Upper lobe of right lung (tissue), 1 donor: ENCODE measurements at places on chromosomes 2 and 18. TPM values are rescaled to one million over a fixed set of nuclear protein-coding genes. Genes with fewer than 3 reads are reported as not detected.

GRCh38 chr18:35778850-35779627 is 193.4 kb upstream of the RMP24 start:
- no peak for DNase-seq

DNA sequence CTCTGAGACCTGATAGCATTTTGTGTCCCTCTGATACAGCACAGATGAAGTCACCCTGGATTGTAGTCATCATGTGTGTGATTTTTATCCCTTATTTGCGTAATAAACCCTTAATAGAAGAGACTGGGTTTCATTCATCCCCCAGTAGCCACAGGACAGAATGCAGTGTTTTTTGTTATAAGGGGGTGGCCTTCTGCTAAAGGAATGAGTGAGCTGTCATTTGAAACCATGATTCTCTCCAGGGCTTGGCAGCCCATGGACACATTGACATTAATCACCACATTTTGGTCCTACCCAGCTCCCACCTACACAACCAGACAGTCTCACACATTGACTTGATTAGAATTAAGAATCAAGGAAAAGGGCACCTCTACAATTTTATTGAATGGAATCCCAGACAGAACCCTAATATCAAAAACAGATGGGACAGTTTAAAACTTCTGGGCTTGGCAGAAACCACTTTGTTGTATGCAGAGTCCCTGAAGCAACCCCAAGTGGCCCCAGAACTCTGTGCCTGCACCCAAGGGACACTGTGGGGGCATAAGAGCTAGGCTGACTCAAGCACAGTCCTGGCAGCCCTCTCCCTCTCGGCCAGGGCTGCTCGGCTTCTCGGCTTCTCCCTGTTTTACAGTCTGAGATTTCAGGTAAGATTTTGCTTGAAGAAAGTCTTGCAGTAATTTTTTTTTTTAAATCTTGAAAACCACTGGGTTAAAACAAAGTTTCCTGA is 254.0 kb upstream of the SLC14A2 start:
- no peak for DNase-seq

- DNase-seq: no peak
Observed at GRCh38 chr2:234249873-234250272, 199.4 kb downstream of the SPP2 start.

- no peak for DNase-seq
Observed at GRCh38 chr18:24678107-24678506, 217.7 kb downstream of the HRH4 start.

DNA sequence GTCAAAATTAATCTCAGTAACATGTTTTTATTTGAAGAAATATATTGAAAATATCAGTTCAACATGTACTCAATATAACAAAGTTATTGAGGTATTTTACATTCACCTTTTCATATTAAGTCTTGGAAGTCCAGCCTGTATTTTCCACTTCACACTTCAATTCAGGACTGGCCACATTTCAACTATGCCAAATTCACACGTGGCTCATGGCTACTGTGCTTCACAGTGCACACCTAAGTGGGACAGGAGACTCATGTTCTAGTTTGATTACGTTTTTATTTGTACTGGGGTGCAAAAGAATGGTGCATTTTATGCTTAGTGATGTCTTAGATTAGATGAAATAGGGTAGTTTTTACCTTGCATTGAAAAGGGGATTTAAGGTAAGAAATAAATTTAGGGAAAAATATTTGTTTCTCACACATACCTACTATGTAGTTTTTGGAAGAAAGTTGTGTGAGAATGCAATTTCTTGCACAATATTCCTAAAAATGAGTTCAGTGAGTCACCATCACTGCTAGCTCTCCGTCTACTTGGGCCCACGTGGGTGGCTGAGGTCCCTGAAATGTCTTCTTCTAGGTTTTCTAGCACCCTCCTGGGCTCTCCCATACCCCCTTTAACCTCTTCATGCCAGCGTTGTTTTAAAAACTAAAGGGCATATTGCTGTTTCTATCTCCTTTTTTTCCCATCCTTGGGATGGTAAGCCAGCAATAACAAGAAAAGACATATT is 87.0 kb downstream of the ST6GAL2 start:
- DNase-seq: no peak

DNA sequence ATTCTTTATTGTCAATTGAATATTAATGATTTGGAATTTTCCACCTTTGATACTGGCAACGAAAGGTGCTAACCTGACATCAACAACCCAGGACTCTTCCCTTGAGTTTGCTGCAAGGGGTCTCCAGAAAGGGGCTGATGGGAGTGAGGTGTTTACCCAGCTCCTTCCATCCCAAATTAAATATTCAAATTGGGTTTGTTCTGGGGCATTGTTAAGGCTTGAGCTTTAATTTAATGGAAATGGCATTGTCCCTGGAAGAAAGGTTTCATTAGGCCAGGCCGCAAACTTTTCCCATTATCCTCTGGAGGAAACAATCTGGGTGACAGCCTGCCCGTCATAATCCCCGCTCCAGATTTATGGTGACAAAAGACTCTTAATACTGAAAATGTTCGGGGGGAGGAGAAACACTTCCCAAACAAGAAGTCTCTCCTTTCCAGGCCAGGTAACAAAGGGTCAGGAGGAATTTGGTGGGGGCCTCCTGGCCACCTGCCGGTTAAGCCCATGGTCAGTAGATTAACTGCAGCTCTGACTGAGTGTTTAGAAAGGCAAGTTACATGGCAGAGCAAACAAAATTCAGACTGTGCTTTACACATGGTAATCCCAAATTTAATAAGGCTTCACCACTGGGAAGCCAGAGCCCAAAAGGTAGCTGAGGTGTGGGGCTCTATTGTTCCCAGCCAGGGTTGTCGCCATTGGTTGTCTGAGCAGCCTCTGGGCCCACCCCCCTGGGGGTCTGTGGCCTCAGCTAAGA is 151.4 kb upstream of the SIX3 start:
- no peak for DNase-seq

DNA sequence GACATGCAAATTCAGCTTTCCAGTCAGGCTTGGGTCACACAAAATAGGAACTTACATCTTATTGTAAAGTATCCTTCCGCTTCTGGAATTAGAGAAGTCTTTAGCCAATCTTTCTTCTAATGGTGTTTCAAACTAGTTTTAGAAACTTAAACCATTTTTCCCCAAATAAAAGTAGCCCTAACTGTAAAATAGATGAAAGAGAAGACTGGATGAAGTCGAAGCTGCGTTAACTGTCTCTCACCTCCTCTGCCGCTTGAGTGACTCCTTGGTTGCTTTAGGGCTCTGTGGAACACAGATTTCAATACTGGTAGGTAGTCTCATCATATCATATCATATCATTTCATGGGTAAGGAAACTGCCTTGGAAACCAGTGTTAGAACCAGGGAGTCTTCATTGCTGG is 498.4 kb downstream of the XIRP2 start:
- DNase-seq: no peak

DNA sequence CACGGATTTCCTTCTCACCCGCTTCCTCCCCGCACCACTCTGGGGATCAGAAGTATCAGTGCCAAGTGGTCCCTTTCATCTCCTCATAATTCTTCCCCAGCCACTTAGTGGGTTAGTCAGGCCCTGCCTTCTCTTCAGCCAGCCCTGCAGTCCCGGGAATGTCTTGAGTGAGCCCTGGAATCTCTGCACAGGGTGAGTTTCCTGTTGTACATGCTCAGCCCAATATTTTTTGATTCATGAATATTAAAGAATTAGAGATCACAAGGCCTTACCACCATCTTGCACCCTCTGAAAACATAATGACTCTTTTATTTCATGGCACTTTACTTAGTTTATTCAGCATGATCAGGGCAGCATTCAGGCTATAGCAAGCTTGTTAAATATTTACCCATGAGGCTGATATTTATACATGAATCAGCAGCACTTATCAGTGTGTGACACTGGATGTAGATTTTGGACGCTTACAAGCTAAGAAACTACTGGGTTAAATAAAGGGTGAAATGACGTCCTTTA is 159.4 kb upstream of the FOSL2 start:
- no peak for DNase-seq

- no peak for DNase-seq
Observed at GRCh38 chr2:1675633-1676032, 68.7 kb downstream of the PXDN start.

DNA sequence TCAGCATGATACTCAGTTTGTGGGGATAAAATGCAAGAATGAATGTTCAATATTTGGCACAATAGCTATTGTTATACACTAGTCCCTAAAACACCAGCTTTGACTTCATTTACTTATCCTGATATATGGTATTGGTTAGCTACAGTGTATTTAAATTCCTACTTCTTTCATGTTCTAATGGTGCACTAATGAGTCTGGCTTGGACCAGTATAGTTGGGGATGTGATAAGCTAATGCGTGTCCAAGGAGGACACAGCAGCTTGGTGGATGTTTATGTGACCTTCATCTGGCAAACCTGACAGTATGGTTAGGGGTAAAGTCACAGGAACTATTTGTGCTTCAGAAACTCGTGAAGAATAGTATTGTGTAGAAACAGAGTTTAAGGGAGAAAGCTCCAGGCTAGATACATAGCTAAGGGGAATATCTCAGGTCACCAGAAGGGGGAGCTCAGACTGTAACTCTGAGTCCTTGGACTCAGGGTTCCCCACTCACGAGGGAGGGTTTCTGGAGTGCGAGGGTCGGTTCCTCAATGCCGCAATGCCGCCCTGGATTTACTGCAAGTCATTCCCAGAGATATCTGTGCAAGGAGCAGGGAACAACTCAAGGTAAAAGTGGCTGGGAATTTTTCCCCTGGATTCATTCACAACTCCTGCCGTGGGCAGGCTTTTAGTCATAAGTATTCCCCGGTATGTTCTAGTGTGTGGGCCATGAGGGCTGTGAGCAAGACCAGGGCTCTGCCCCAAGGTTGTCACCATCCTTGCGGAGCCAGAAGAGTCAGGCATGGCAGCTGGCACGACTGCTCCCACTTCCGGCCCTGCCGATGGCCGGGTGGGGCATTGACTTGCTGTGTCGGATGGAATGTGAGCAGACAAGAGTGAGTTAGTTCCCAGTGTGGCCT is 14.5 kb downstream of the IL1R2 start:
- DNase-seq: no peak

DNA sequence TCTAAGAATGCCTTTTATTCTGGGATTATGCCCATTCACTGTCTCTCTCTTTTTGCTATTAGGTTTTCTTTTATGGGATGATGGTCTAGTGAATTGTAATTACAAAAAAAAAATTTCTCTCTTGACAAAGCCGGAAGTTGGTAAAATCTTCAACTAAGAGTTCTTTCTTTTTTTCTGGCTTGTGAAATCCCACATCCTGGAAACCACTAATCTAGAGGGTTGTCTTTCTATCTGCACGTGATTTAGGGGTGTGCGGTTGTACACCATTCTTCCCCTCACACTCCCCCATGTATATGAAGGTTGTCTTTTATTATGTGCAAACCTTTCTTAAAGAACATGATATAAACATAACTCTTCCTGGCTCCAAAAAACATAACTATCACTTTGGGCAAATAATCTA is 52.0 kb downstream of the GATA6 start:
- DNase-seq: no peak

GRCh38 chr2:26885651-26886329 is 37.9 kb downstream of the DPYSL5 start:
- DNase-seq: no peak

GRCh38 chr2:232957657-232958090 is 55.4 kb downstream of the NGEF start:
- DNase-seq: no peak

DNA sequence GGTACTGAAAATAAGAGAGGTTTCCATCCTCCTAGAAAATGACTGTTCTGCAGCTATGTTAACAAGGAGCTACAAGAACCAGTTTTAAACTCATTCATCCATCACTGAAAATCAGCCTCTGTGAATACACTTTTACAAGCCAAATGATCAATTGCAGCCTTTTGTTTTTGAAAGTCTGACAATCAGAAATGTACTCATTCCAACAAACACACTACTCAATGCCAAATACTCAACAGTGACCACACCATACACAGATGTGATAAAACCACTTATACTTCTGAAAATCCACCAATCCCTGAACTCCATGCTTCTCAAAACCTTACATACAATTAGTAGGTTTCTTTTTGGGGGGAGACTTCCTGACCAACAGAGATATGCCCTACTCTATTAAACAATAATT is 663.9 kb upstream of the CHAC2 start:
- DNase-seq: no peak

- DNase-seq: no peak
Observed at GRCh38 chr2:200258881-200259576, 47.5 kb upstream of the SPATS2L start.

DNA sequence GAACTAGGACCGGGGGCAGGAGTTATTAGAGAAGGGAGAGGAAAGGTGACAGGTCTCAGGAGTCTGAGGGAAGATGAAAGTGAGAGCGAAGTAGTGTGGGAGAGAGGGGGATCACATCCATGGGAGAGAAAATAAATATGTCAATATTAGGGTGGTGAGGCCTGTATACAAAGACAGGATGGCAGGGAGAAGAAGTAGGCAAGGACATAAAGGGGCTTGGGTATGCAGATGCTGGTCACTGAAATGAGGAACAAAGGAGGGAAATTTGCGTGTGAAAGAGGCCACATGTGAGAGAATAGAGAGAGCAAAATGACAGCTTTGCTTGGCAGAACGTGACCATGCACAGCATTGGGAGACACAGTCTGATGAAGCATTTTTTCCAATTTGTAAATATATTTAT is 13.6 kb downstream of the METAP1D start:
- DNase-seq: no peak

- DNase-seq: no peak
Observed at GRCh38 chr2:38039121-38039910, 36.6 kb downstream of the CYP1B1 start.

Gene SULT6B1
- not detected for total RNA-seq

Gene EVA1A
- total RNA-seq: 41.9 TPM

Gene NEU2
- not detected for total RNA-seq

Gene GCKR
- total RNA-seq: not detected

Gene IL36G
- total RNA-seq: not detected

Gene EML6
- 1.4 TPM for total RNA-seq

Gene DSC1
- total RNA-seq: not detected

Gene C2orf92
- 14.4 TPM for total RNA-seq
